ENCODE measurements at places on chromosomes 16 and 17. TPM values are rescaled to one million over a fixed set of nuclear protein-coding genes. Genes with fewer than 3 reads are reported as not detected.

FOXN1 gene
- polyA plus RNA-seq = not detected

TP53TG3B gene
- not detected for polyA plus RNA-seq

HBA2 gene
- polyA plus RNA-seq = 4,118 TPM

ITPRIPL2 gene
- 23.6 TPM for polyA plus RNA-seq

MT3 gene
- polyA plus RNA-seq = 2.6 TPM

TEKT1 gene
- polyA plus RNA-seq = not detected

KRT12 gene
- polyA plus RNA-seq = 0.76 TPM

SLC9A5 gene
- polyA plus RNA-seq = 0.78 TPM

C1QL1 gene
- 0.83 TPM for polyA plus RNA-seq

HOXB1 gene
- not detected for polyA plus RNA-seq

PRSS21 gene
- polyA plus RNA-seq = 0.24 TPM

CRYBA1 gene
- not detected for polyA plus RNA-seq

RASD1 gene
- polyA plus RNA-seq = 3.2 TPM

ATXN2L gene
- polyA plus RNA-seq = 65.4 TPM

KRT23 gene
- 0.19 TPM for polyA plus RNA-seq

SLC25A10 gene
- 3.6 TPM for polyA plus RNA-seq

CCDC154 gene
- 1.9 TPM for polyA plus RNA-seq

NPIPA7 gene
- polyA plus RNA-seq = 13.3 TPM

CLUH gene
- 25.3 TPM for polyA plus RNA-seq

ADGRG1 gene
- polyA plus RNA-seq = 4.4 TPM

FSCN2 gene
- polyA plus RNA-seq = 2.6 TPM

SULT1A3 gene
- 2.8 TPM for polyA plus RNA-seq

RBFOX1 gene
- polyA plus RNA-seq = 62.0 TPM

NPIPA8 gene
- 1.7 TPM for polyA plus RNA-seq

FNDC8 gene
- 0.26 TPM for polyA plus RNA-seq

SDK2 gene
- polyA plus RNA-seq = 32.3 TPM

PLLP gene
- polyA plus RNA-seq = 1.3 TPM

RNF222 gene
- not detected for polyA plus RNA-seq

OR3A2 gene
- polyA plus RNA-seq = 0.27 TPM

ASPA gene
- 2.6 TPM for polyA plus RNA-seq

SMTNL2 gene
- polyA plus RNA-seq = 132 TPM

DCTPP1 gene
- 31.5 TPM for polyA plus RNA-seq

KLHL10 gene
- polyA plus RNA-seq = 0.19 TPM

SPAG5 gene
- 26.1 TPM for polyA plus RNA-seq

SEPTIN12 gene
- not detected for polyA plus RNA-seq

ZSCAN32 gene
- 11.7 TPM for polyA plus RNA-seq

TEX14 gene
- polyA plus RNA-seq = 5.2 TPM

DHRS7C gene
- polyA plus RNA-seq = 41.5 TPM
